Sciatic nerve (tissue), 2 donors: ENCODE measurements at places on chromosomes 4 and X. TPM values are rescaled to one million over a fixed set of nuclear protein-coding genes. Genes with fewer than 3 reads are reported as not detected.

DNA sequence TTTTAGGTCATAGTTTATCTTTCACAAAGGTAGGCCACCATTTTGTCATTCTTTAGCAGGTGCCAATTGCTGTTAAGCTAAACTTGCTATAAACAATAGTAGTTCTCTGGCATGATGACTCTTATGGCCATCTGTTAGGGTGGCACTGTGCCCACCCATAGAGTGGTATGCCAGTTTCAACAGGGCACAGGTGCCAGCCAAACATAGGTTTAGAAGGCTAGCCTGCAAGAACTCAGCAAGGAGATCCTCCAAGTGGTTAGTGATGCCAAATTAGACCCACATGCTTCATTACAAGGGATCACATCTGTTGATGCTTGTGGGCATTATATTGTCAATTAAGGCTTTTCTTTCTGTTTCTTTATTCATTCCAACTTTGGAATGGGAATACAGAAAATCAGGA lies 204.5 kb downstream of the FMR1NB start:
- DNase-seq: no peak

- no peak for DNase-seq
These were observed 55.0 kb upstream of the NR0B1 start for GRCh38 chrX:30364229-30364628.

DNA sequence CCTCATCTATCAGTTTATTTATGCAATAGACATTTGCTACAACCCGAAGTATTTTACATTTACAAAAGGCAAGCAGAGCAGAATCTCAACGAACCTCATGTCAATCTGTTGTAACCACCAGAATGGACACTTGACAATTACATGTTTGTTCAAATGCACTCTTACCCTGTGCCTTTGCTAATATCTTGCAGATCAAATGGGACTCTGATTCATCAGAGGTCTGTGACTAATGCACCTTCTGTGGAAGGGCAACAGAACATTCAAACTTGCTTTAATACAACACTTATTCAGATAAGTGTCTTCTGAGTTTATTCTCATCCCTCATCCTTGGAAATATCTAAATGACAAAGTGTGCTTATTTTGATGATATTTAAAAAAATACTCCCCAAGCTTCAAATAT lies 644.7 kb upstream of the PCDH10 start:
- DNase-seq: no peak

DNA sequence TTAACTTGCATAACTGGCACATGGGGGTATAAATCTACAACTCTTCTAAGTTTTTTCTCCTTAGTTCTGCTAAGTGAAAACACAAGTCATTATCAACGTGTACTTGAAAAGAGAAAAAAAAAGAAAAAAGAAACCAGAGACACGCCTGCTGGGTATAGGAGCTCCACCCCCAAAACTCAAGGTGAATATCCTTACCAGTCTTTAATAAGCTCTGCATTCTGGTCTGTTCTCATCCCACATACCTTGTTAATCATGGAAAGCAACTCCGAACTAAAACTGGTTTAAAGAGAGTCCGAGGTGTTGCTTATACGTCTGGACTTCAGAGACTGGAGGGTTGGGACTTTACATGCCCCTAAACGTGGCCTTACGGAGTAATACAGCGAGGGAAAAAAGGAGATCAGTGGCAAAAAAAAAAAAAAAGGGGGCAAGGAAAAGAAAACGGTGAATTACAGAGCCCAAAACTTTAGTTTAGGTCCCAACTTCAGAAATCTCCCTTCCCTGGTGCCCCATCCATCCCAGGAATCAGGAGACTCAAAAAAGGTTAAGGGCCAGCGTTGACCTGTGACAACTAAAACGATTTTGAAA lies 1.0 kb downstream of the PGRMC2 start:
- no peak for DNase-seq

- no peak for DNase-seq
These were observed 140.5 kb downstream of the KLHL8 start for GRCh38 chr4:87079967-87080366.

DNA sequence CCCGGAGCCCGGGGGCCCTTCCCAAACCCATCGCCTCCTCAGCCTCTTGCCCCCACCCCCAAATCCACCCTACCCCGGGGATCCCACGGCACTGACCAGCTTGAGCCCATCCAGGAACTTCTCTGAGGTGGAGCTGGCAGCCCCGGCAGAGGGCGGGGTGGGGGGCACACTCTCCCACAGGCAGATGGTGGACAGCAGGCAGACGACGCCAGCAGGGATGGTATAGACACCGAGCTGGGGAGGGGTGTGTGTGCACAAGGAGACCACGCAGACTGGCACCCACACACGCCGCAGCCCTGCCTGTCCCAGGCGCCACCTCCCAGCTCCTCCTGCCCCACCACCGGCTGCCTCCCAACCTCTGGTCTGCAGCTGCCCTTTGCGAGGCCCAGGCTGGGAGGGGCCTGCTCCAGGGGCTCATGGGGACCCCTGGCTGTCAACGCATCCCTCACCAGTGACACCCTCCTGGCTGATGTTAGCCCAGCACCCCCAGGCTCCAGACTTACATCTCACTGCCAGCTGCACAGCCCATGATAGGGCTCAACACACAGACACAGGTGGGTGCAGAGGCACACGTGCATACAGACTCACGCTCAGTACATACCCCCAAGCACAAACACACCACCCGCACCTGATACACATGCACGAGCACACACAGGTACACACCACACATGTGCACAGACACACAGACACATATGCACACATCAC lies 4.2 kb downstream of the SLC49A3 start:
- no peak for DNase-seq

- DNase-seq: no peak
These were observed 243.4 kb downstream of the SCFD2 start for GRCh38 chr4:53122280-53123116.

GRCh38 chrX:86237482-86237881 lies 89.2 kb downstream of the DACH2 start:
- no peak for DNase-seq

- DNase-seq: no peak
These were observed 653.9 kb upstream of the AADAT start for GRCh38 chr4:170743633-170744032.

- DNase-seq: no peak
These were observed 12.9 kb upstream of the NUDT9 start for GRCh38 chr4:87409420-87409939.

DNA sequence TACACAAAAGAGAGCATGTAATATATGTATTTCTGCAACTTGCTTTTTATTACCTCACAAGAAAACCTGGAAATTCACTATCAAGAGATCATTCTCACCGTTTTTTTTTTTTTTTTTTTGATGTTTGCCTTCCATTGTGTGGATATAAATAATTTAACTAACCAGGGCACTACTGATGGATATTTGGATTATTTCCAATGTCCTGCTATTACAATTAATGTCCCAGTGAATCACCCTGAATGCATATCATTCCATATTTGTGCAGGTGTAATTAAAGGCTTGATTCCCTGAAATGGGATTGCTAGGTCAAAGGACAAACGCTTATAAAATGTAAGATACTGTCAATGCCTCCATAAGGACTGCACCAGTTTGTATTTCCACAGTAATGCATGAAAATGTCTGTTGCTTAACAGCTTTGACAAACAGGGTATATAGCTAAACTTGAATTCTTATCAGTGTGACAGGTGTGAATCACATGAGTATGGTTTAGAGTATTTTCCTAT lies 87.8 kb downstream of the NCAPG start:
- no peak for DNase-seq

- DNase-seq: no peak
These were observed 127.1 kb downstream of the RBM46 start for GRCh38 chr4:154908168-154908567.

GRCh38 chr4:84957514-84958420 lies 8.7 kb downstream of the WDFY3 start:
- no peak for DNase-seq

GRCh38 chrX:97628326-97628725 lies 744.6 kb downstream of the RPA4 start:
- DNase-seq: no peak

Gene XAGE1A
- not detected for total RNA-seq

Gene TKTL2
- 0.18 TPM for total RNA-seq

Gene CENPE
- 0.76 TPM for total RNA-seq

Gene SYAP1
- 23.4 TPM for total RNA-seq

Gene MAB21L2
- 0.13 TPM for total RNA-seq

Gene NSUN7
- total RNA-seq: 1.2 TPM

Gene CT45A1
- not detected for total RNA-seq
